ENCODE measurements at places on chromosomes 4 and X.
A peak's percentile ranks its signal among the peaks of the same experiment; 100 is the strongest.

DNA sequence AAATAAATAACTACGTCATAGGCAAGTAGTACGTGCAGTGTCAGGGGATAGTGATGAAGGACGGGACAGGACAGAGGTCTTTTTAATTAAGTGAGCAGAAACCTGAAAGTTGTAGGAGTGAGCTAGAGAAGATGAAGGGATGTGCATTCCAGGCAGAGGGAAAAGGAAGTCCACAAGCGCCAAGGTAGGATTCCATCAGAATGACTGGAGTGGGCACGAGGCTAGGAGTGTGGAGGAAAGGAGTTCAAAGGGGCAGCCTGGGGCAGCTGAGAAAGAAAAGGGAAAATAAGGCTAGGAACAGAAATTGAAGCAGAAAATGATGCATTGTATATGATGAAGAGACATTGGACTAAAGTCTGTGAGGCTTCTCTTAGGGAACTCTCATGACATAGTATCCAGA lies 192.2 kb upstream of the TLL1 start:
- H3K36me3 ChIP-seq, result no peaks in the 10 kb centered on the region
- H3K27me3 ChIP-seq, result no peaks in the 10 kb centered on the region
- no peaks in the 10 kb centered on the region for H3K4me1 ChIP-seq

GRCh38 chr4:142812091-142812490 lies 34.0 kb downstream of the INPP4B start:
- H3K36me3 ChIP-seq, result no peaks in the 10 kb centered on the region
- no peak overlapping the region for H3K4me3 ChIP-seq
- no peak for DNase-seq

DNA sequence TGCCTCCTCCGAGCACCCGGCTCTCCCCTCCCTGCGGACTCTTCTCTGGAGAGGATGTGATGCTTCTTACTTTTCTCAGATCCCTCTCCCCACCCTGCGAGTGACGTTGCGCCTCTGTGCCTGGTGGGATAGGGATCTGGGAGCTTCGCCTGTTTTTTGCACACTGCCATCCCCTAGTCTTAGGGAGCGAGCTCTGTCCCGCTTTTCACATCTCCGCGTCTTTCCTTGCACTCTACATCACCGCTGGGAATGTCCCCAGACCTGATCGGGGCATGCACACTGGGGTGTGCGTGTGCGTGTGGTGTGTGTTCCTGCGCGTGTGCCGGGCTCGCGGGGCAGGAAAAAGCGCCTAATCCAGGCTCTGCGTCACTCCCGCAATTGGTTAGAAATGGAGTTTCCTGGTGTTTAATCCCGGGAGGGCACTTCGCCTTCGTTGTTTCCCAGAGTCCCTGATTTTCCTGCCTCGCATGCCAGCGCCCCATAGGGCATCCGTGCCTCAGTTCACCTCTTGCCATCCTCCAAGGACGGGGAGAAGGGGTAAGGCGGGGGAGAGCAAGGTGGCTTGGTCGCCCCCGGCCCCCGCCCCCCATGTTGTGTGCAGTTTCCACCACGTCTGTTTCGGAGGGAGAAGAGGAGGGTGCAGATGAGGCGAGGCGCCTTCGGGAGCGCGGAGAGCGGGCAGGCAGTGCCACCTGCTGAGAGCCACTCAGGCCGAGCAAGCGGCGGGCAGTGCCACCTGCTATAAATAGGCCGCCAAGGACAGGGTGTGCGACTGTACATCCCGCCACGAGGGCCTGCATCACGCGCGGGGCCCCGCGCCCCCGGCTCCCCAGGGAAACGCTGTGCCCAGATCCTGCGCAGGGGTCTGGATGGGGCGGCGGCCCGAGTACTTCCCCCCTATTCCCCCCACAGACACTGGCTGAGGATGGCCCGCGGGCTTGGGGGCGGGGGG lies 759 bp upstream of the TBC1D1 start:
- peak overlapping the region; percentile 56 for H3K27ac ChIP-seq
- no peaks in the 10 kb centered on the region for H3K27me3 ChIP-seq
- no peak for DNase-seq
- peak overlapping the region; percentile 94 for H3K4me3 ChIP-seq
- H3K36me3 ChIP-seq, result peaks cover 4% of the 10 kb centered on the region
- peaks cover 44% of the 10 kb centered on the region for H3K4me1 ChIP-seq

DNA sequence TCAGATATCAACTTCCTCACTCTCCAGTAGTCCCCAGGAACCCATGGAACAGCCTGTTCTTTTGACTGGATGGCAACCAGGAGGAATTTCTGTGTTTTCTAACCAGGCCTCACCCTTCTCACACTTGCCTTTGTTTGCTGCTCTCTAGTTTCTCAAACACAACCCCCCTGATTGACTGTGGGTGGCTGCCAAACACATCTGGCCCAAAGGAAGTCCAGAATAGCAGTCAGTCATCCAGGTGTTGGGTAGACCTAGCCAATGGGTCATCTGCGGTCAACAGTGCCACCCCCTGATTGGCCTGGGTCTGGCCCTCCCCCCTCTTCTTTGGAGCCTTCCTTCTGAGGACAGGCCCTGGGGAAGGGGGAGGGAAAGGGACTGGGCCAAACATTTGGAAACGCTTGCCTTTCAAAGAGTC lies 53.7 kb downstream of the MSX1 start:
- DNase-seq, result no peak
- H3K4me1 ChIP-seq, result peaks cover 2% of the 10 kb centered on the region
- no peaks in the 10 kb centered on the region for H3K27me3 ChIP-seq
- H3K36me3 ChIP-seq, result no peaks in the 10 kb centered on the region
- no peak overlapping the region for H3K27ac ChIP-seq
